HT-29 (cell line): ENCODE measurements at places on chromosomes 2 and 18.
A peak's percentile ranks its signal among the peaks of the same experiment; 100 is the strongest.

GRCh38 chr2:140462990-140463389 lies 1667.8 kb downstream of the LRP1B start:
- DNase-seq = no peak

DNA sequence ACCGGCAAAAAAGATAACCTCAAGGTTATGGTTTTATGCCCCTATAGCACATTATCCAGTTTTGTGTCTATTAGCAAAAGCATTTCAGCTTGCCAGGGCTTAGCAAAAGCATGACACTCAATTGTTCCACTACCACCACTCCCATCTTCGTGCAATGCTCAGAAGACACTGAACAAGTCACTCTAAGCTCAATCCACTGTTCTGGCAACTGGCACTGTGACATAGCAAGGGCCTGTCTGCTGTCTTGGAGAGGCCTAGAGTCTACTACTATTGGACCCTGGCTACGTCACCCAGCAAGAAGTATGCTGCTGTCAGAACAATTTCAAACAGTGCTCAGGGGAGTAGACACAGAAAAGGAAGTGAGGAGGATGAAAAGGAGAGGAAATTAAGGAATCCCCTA lies 103.5 kb upstream of the PPP1CB start:
- DNase-seq = no peak

- no peak for DNase-seq
Measured at GRCh38 chr18:23468753-23469459, 15.8 kb downstream of the RIOK3 start.

GRCh38 chr2:30867385-30867784 lies 60.1 kb upstream of the CAPN13 start:
- DNase-seq = no peak

GRCh38 chr18:42931491-42931890 lies 184.0 kb downstream of the RIT2 start:
- DNase-seq = no peak

DNA sequence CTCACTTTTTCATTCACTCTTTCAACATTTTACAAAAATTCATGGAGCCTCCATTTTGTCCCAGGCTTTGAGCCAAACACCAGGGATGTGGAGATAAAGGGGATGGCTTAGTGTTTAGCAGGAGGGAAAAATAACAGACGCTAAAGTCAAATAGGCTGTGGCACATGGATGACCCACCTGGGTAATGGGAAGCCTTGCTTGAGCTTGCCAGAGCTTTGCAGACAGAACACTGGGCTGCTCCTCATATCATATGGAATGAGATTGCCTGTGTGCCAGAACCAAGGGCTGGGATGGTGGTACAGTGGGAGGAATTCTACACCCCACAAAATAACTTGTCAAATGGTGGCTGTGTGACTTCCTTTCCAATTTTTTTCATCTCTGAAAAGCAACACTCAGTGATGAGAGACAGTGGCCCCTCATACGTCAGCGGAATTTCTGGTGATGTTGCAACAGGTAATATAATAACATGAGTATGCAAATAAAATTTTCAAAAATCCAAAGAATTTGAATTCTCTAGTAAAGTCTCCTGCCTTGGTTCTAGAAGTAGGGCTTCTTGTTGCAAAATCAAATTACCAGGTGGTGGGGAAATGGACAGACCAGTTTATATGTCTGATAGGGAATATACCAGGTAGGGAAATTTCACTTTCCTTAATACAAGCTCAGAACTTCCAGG lies 252.9 kb downstream of the CLIP4 start:
- no peak for DNase-seq

- no peak for DNase-seq
Measured at GRCh38 chr2:89831641-89832498, 1140.4 kb downstream of the RPIA start.

DNA sequence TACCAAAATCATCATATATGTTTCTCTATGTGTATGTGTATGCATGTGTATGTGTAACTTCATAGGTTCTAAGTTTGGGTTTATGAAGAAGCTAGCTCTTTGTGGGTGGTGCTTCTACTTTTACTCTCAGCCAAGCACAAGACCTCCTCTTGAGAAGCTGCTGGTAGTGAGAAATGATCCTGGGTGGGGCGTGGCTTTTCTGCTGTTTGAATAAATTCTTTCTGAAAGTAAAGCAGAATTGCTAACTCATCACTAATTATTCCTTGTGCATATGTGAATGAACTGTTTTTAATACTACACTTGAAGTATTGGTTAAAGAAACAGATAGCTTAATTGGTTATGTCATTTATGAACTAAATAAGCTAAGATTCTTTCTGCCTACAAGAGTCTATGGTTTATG lies 7.6 kb upstream of the GAREM1 start:
- DNase-seq = no peak

DNA sequence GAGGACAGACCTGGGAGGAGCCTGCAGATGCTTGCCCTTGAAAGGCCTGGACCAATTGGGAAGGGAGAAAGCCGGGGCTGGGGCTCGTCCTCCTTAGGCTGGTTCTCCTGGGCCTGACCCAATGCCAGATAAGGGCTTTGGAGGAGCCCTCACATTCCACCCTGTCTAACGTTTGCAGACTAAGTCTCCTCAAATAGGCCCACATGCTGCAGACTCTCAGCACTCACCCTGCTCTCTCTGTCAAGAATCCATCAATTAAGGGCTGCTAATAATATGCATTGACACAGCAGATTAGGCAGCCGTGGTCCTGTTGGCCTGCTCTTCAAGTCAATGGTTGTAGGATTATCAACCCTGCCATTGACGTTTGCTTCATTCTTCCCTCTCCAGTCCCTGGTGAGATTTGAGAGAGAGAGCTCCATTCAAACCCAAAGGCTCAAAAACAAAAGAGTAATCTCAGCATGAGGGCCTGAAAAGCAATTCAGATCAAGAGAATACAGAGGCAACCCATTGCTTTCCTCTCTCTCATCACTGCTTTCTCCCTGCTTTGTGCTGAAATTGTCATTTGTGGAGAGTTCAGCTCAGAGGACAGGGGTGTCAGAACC lies 167.6 kb downstream of the INSIG2 start:
- DNase-seq = no peak

DNA sequence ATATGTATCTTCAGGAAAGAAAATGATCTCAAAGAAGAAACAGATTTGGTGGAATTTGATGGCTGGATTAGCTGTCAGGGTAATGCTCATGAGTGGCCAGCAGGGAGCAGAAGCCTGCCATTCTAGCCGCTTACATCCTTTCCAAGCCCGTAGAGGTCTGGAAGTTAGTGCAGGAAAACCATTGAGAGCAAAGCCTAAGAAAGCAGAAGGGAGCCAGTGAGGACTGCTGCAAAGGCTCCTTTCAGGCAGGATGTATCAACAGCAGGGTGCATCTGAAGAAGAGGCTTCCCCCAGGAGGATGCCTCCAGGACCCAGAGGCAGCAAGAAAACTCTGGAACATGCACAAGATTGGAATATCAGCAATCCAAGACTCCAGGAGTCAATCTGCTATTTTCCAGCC lies 22.9 kb upstream of the LBH start:
- peak; percentile 82 for DNase-seq

GRCh38 chr2:117108741-117109267 lies 705.7 kb upstream of the DDX18 start:
- DNase-seq = no peak

DNA sequence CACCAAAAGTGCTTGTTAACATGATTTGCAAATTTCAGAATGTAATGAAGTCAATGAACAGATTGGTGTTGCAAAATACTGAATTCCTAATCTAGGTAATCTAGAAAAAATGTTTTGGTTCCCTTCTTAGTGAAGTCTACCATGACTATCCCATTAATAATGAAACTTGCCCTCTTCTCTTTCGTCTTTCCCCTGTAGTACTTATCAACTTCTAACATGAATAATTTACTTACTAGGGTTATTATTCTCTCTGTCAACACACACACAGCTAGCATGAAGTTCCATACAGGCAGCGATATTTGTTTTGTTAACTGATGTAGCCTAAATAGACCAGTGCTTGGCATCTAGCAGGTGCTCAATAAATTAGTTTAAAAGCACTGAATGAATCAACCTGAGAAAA lies 160.2 kb downstream of the NCK2 start:
- no peak for DNase-seq

DNA sequence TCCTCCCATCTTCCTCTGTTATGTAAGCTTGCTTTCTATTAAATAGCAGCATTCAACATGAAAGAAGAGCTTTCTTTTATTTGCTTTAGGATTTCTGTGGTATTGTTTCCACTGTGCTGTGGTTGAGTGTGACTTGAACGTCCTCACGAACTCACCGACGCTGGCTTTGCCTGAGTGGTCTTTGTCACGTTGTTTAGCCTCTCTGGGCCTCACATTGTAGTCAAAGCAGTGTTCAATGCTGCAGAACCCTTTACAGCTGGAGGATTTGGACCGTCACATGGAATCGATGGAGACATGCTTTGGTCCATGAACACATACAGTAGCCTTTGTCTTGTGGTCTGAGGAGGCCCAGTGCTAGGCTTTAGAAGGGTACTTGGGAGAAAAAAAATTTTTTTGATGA lies 66.3 kb downstream of the TANC1 start:
- DNase-seq = no peak

GRCh38 chr2:197165020-197165419 lies 145.6 kb downstream of the ANKRD44 start:
- no peak for DNase-seq

DNA sequence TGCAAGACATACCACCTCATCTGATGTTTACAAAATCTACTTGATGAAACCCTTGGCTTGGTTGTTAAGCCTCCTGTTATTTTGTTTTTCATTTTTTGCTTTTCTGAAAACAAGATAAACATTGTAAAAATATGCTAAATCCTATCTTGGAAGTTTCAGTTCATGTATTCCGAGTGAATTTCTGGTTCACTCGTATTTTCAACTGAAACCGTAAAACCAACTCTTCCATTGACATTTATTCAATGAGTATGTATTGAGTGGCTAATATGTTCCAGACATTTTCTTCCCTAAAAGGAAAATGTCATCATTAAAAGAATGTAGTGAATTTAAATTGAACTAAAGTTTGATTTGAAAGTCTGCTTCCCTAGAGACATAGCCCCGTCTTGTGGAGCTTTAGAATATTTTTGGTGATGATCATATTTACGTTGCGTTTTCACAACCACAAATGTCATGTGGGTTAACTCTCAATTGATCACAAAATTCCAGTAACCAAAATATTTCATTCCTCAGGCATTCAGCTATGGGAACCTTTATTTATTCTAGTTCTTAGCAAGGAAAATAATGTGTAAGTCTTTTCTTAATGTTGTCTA lies 204.2 kb downstream of the MBD2 start:
- DNase-seq = no peak

- DNase-seq = peak; percentile 87
Measured at GRCh38 chr2:105545730-105546627, 147.1 kb upstream of the FHL2 start.

- peak; percentile 78 for DNase-seq
Measured at GRCh38 chr2:147331790-147332419, 512.9 kb upstream of the ACVR2A start.

GRCh38 chr2:176865336-176865735 lies 347.3 kb upstream of the HNRNPA3 start:
- no peak for DNase-seq

- DNase-seq = no peak
Measured at GRCh38 chr2:40734797-40735196, 282.9 kb upstream of the SLC8A1 start.

- no peak for DNase-seq
Measured at GRCh38 chr2:144515696-144516410, 4.1 kb downstream of the ZEB2 start.

DNA sequence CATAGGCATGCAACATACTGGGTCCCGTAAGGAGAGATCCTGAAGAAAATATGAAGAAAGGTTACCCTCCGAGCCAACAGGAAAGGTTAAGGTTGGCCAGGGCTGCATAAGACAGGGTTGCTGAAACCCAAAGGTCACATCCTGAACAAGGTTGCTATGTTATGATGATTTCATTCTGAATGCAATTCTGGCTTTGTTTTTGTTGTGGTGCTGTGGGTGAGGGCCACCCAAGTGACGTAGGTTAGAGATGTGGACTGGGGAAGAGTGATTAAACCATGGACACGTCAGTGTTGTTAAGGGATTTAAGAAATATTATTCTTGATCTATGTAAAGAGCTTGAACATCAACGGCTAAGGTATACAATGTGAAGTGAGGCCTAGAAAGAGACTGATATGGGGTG lies 60.0 kb downstream of the ZEB2 start:
- no peak for DNase-seq

GRCh38 chr18:32337821-32338220 lies 132.9 kb downstream of the GAREM1 start:
- DNase-seq = no peak

DNA sequence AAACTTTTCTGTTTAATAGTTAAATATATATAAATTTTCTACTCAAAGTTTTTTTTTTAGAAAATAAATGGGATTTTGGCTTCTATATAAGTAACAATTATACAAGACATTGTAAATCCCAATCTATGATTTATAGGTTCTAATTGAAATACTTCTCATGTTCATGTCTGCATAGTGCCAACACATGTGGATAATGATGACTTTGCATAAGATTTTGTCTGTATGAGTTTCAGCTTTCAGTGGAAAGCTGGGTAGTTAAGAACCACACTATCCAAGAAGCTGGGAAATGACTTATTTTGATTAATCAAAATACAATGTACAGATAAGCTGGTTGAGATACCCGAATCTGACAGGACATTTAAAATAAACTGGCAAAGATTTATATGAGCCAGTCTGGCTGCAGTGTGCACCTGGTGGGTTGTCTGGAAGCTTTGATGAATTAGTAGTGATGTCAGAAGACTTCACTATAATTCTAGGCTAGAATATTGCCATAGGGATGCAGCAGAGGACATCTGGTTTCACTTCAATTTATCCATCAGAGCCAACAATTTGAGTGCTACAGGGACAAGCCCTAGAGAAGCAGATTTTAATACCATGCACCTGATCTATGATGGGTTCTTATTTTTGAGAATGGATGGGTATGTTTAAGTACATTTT lies 45.4 kb downstream of the EML6 start:
- no peak for DNase-seq

DNA sequence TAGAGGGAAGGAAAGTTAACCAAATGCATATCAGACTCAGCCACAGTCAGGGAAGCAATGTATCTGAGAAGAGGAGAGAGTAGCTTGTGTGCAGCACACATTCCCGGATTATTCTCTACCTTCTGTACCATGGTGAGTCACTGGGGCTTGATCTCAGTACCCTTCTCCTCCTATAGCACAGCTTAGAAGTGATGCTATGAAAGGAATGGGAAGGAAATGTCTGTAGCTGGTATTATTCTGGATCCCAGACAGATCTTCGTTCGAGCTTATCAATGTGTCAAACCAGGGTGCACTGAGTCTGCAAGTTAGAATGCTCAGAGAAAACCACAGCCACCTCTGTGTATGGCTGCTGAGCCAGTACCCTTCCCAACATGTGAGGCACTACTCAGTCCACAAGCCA lies 88.0 kb upstream of the NFU1 start:
- DNase-seq = no peak

DNA sequence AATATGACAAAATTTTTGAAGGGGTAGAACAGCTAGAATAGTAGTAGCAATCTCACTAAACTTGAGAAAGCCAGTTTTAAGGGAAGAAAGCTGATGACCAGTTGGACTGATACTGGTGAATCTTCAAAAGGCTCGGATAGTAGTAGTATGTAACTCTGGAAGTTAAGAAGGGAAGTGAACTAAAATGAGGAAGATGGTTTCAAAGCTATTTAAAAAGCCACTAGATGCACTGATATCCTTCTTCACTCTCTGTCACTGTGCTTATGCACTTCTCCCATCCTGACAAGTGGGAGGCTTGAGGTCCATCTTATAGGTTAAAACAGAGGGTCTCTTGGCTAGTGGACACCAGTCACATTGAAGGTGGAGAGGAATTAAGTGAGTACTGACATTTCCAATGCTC lies 141.1 kb downstream of the NCOA1 start:
- DNase-seq = no peak

- peak; percentile 57 for DNase-seq
Measured at GRCh38 chr2:218260742-218261422, at the start of gene GPBAR1. Gene GPBAR1 (plus strand): TSS chr2:218261015. CDS start chr2:218262725, 1,710 bp downstream.
